CMK (cell line): ENCODE measurements at places on chromosomes 4 and X.
A peak's percentile ranks its signal among the peaks of the same experiment; 100 is the strongest.

GRCh38 chr4:85864259-85865205 lies 389.6 kb downstream of the ARHGAP24 start:
- no peak for DNase-seq

GRCh38 chrX:2578864-2579263 lies 78.1 kb upstream of the DHRSX start:
- DNase-seq = no peak

GRCh38 chr4:53527326-53527725 lies 64.0 kb downstream of the LNX1 start:
- DNase-seq = no peak

- no peak for DNase-seq
Measured at GRCh38 chr4:145440292-145441007, 41.2 kb upstream of the SMAD1 start.

GRCh38 chrX:117973110-117973807 lies 143.4 kb downstream of the KLHL13 start:
- DNase-seq = no peak

DNA sequence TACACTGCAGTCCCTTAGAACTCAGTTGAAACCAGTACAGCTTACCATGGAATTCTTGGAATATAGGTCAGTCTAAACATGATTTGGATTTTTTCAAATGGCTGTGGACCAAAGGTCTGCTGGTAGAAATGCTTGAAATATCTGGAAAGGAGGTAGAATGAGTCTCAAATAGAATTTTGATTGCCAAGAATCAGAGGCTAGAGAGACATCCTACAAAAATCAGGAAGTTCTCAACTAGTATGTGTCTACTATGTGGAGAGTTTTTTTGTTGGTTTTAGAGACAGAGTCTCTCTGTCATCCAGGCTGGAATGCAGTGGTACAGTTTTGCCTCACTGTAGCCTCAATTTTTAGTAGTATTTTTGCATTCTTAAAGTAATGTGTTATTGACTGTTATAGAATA lies 53.6 kb downstream of the PAQR3 start:
- DNase-seq = no peak

DNA sequence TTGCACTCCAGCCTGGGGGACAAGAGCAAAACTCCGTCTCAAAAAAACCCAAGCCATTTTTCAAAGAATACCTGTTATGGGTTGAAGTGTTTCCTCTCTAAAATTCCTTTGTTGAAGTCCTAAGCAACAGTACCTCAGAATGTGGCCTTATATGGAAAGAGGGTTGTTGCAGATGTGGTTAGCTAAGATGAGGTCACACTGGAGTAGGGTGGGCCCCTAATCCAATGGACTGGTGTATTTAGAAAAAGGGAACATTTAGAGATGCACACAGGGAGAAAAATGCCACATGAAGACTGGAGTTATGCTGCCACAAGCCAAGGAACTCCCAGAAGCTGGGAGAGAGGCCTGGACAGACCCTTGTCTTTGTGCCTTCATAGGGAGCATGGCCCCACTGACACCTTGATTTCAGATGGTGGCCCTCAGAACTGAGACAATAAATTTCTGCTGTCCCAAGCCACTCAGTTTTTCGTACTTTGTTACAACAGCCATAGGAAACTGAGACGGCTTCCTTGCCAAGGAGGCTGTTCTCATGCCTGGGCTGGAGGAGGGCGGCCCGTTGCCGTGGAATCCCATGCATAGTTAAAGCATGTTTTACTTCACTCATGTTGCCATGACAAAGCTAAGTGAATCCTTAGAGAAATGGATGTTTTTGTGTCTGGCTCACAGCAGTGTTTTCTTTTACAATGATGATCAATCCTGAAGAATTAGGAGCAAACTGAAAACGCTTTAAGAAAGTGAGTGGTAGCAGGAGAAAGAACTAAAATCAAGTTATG lies 16.5 kb downstream of the TRAPPC2 start:
- DNase-seq = no peak

- no peak for DNase-seq
Measured at GRCh38 chrX:54043541-54044125, 640 bp downstream of the PHF8 start.

DNA sequence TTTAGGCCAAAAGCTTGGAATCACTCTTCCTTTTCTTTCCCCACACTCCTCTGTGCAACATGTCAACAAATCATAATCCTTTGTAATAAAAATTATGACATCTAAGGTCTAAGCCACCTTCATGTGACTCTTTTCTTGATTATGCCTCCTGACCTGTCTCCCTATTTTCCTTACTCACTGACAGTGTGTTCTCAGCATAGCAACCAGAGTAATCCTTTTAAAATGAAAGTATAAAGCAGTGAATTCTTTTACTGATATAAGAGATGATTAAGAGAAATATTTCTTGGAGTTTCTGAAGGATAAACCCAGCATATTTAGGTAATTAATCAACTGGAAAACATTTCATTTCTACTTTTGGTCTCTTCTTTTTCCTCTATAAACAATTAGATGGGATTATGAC lies 44.7 kb downstream of the USO1 start:
- DNase-seq = no peak

DNA sequence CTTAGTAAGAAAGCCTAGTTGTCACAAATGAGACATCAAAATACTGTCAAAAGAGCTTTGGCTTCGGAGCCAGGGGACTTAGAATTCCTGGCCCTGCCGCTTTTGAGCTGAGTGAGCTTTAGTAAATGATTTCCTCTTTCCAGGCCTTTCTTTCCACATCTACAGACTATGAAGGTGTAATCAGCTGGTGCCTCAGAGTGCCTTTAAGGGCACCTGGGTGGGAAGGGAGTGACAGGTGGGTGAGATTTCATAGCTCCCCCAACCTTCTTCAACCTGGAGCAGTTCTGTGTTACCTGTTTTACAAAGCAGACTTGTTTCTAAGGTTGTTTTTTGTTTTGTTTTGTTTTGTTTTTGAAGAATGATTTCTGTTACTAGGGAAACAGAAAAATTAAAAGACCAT lies 154.7 kb upstream of the BOD1L1 start:
- no peak for DNase-seq

DNA sequence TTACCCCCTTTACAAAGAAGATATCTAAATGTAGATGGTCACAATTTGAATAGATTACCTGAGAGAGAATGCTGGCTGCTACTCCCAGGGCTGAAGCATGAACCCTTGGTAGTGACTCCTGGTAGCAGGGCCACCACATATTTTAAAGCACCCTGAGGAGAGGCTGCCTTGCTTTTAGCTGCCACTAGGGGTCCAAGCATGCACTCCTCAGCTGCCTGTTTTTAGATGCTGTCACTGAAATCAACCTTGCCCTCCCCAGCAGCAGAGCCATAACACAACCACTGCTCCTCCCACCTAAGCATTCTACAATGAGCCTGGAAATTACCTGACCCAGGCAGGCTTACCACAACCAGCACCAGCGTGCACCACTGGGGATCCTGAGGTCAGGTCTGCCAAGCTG lies 850.9 kb downstream of the FAM133A start:
- DNase-seq = no peak

DNA sequence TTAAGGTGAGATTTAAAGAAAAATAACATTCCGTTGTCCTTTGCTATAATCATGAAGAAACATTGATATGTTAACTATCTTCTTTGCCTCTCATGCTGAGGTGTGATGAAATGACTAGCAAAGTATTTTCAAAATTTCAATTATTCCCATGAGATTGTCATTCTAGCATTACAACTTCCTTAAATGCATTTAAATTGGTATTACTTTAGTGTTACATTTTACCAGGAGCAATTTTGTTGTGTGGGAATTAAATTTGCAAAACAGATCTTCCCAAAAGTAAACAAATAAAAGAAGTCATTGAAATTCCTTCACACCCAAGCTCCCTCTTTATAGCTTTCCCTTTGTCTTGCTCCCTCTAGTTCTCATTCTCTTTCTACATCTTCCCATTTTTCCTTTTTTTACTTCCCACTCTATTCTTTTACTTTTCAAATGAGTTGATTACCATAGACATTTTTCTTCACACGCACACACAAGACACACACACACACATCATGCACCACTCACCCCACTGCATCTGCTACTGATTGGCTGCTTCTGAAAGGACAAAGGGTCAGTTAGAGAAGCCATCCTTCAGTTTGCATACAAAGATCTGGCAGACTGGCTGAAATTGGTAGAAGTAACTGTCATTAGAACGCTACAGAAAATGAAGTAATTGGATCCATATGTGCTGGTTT lies 10.0 kb upstream of the APELA start:
- DNase-seq = no peak

- DNase-seq = no peak
Measured at GRCh38 chrX:145532176-145532780, 285.0 kb downstream of the SPANXN1 start.

DNA sequence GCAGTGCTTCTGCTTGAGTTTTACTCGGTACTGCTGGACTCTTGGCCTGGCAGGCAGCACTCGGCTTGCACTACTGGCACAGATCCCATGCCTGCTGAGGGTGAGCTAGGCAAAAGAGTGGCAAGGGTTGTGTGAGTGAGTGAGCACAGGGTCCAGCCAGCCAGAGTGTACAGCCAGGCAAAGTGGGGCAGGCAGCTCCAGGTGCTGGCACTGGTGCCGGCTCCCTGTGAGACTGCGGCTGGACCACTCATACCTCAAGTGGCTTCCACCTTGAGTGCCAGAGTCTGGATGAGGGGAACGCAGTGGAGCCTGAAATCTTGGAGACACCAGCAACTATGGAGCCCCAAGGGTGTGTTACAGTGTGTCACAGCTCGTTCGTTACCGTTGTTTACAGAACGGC lies 1451.9 kb upstream of the AGA start:
- no peak for DNase-seq

DNA sequence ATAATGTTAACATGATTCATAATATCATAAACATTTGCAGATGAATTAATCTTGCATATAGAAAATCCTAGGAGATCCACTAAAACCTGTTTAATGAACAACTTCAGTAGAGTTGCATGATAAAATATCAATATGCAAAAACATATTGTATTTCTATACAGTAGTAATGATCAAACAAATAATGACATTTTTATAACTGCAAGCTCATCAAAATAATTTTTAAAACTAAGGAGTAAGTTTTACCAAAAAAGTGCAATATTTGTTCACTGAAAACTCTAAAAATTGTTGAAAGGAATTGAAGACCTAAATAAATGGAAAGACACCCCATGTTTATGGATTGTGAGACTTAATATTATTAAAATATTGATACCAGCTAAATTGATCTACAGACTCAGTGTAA lies 15.9 kb upstream of the GPRASP2 start:
- no peak for DNase-seq

DNA sequence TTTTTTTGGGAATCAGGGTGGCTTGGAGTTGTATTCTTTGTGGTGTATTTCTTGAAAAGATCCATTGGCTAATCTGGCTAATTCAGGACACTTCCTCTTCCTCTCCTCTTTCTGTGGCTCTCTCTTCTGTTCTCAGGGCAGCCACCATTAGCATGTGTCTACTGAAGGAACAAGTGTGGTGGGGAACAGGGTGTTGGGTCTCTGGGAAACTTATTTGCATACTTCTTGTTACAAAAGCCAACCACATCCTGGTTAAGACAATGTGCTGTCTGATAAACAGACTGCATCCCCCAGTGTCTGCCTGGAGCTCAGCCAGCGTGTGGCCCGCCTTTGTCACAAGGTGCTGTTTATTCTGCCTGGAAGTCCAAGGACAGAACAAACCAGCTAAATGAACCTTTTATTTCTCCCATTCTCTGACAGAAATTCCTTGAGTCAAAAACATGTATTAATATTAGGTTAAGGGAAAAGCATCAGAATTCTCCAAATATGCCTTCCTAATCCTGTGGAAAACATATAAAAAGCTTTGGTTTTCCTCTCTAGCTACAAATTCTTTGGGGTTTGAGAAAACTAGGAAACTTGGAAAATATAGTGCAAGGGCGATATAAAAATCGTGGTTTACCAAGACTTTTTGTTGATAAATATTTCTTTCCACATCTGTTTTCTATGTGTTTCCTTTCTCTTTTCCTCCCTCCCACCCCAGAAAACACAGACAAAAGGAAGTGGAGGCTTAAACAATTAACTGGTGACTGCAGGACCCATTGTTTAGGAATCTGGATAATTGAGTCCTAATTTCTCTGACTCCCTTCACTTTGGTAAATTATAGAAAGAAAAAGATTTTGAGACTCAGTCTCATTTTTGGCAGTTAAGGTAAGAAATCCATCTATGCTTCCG lies 203.6 kb downstream of the SPRY1 start:
- peak; percentile 89 for DNase-seq

DNA sequence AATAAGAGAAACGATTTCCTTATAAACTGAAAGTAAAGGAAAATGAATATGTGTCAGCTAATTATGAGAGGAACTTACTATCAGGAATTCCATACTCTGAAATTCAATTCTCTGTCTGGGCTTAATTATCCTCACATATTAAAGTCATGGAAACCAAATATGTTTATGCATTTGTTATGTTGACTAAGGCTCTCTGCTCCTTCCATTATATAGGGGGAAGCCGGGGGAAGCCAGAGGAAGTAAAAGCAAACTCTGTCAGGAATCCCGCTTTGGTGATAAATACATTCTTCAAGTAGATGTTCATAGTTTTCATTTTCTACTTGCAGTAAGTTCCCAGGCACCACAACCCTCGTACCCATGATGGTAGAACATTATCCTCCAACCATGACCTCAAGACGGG lies 142.8 kb upstream of the VCX2 start:
- DNase-seq = no peak

DNA sequence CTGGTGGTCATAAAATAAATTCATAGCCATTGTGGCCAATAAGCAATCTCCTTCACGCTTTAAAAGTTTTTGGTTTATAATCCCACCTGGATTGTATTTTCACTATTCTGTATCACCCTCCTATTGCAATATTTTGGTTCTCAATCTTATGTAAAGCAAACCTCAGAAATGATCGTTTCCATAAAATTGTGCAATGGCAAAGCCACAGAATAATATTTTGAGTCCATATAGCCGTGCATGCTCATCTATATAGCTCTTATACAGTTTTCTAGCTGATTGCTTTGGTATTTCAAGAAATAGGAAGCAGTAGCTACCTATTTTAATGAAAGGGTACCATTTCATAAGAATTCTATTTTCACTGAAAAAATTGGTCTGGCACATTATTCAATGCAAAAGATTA lies 10.0 kb upstream of the HAND2 start:
- no peak for DNase-seq
